ENCODE measurements at places on chromosomes 3 and 15. TPM values are rescaled to one million over a fixed set of nuclear protein-coding genes. Genes with fewer than 3 reads are reported as not detected.

Gene RNF123
- 26.2 TPM for total RNA-seq

Gene SELENOS
- 60.7 TPM for total RNA-seq

Gene GPR62
- total RNA-seq = under 0.01 TPM

Gene NRROS
- 0.58 TPM for total RNA-seq

Gene ROBO2
- 1.0 TPM for total RNA-seq

All from smooth muscle cell of trachea (primary cell).